Activated CD4-positive, alpha-beta T cell treated with anti-CD3 and anti-CD28 coated beads, Interleukin-2, amount 10 ng/mL, durations not matched to agents 24 days and 14 days (primary cell): ENCODE measurements at places on chromosomes 1 and 21. TPM values are rescaled to one million over a fixed set of nuclear protein-coding genes. Genes with fewer than 3 reads are reported as not detected.
A peak's percentile ranks its signal among the peaks of the same experiment; 100 is the strongest.

The ATP6V1G3 gene
- not detected in 2 replicates for total RNA-seq

The LMOD1 gene
- not detected in 2 replicates for total RNA-seq

DNA sequence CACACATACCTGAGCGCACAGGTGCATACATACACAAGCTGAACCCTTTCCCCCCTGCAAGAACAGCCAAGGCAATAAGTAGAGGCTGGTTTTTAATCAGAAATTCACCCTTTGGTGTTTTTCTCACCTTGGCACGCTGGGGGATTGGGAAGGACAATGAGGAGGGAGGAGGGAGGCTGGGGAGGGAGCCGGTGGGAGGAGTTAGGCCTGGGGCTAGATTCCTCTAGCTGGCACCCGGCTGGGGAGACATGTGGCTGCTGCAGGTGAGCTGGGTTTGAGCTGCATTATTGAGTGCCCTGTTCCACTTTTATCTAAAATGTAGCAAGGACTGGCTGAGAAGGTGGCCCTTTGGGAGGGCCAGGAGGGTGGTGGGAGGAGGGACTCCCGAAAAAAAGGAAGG lies 97.8 kb upstream of the CSF3R start:
- H3K27me3 ChIP-seq: peaks cover 27% of the 10 kb centered on the region
- H3K4me3 ChIP-seq: no peak overlapping the region
- no peak for DNase-seq
- H3K4me1 ChIP-seq: no peaks in the 10 kb centered on the region

The CD34 gene
- total RNA-seq: not detected in 2 replicates

- peaks cover 5% of the 10 kb centered on the region for H3K36me3 ChIP-seq
- peaks cover 11% of the 10 kb centered on the region for H3K27me3 ChIP-seq
- H3K27ac ChIP-seq: no peak overlapping the region
- peaks cover 32% of the 10 kb centered on the region for H3K4me1 ChIP-seq
Measured at GRCh38 chr21:36132696-36133095, 2.2 kb upstream of the CBR3 start.

DNA sequence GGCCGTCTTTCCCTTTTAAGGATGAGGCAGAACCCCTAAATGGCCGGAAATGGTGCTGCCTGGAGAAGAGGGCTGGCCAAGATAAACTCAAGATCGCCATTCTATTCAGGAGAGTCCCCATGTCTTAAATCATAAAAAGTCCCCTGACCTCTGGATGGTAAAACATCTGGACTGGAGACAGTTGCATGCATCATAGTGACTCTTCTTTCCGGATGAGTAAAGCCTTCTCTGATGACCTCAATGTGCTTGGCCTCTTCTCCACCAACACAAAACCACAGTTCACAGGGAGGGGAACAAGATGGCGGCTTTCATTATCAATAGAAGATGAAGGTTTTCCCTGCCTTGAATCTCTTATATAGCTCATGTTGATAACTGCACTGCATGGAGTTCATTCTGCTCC lies 27.5 kb upstream of the H6PD start:
- DNase-seq: no peak
- H3K36me3 ChIP-seq: no peaks in the 10 kb centered on the region
- no peak overlapping the region for H3K27ac ChIP-seq
- H3K4me1 ChIP-seq: peaks cover 17% of the 10 kb centered on the region
- peaks cover 50% of the 10 kb centered on the region for H3K27me3 ChIP-seq

DNA sequence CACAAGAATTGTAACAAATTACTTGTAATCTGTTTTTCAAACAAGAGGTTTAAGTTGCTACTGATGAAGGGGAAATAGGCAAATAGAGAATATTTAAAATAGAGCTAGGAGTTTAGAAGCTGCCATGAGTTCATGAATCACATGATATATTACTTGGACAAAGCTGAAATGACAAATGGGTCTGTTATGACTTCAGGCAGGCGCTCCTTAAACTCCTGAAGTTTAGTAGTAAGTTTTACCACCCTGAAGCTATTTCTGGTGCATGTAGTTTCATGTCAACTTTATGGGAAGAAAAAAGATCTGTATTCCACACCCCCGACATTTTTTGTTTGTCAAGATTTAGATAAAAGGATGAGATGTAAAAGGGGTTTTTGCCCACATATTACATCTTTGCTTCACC lies 58.5 kb downstream of the PLA2G4A start:
- H3K27ac ChIP-seq: no peak overlapping the region
- no peaks in the 10 kb centered on the region for H3K36me3 ChIP-seq
- H3K4me3 ChIP-seq: no peak overlapping the region
- DNase-seq: no peak

The RBM8A gene
- 326 and 355 TPM in 2 replicates for total RNA-seq

The ETV3L gene
- not detected in 2 replicates for total RNA-seq

DNA sequence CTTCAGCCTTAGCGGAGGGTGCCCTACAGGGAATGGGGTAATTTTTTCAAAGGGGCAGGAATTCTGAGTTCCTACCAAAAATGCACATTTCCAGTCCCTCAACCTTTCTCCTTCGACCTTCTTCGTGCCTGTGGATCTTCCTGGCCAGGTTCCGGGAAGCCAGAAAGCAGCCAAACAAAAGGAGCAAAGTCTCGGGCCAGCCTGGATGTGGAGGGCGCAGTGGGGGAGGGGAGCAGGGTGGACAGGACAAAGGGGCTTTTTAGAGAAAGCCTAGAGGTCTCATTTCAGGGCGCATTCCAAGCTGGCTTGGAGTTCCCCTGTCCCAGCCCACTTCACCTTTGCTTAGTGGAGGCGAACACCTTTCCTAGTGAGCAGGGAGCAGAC lies 2.9 kb upstream of the INAVA start:
- peaks cover 38% of the 10 kb centered on the region for H3K4me1 ChIP-seq
- no peak overlapping the region for H3K4me3 ChIP-seq
- peaks cover 50% of the 10 kb centered on the region for H3K27me3 ChIP-seq

- DNase-seq: no peak
- no peak overlapping the region for H3K27ac ChIP-seq
- H3K4me3 ChIP-seq: no peak overlapping the region
- no peaks in the 10 kb centered on the region for H3K4me1 ChIP-seq
- H3K27me3 ChIP-seq: peaks cover 27% of the 10 kb centered on the region
- no peaks in the 10 kb centered on the region for H3K36me3 ChIP-seq
Measured at GRCh38 chr1:39642796-39643195, 3.4 kb upstream of the HEYL start.

The ZBED6 gene
- 19.1 and 21.1 TPM in 2 replicates for total RNA-seq

DNA sequence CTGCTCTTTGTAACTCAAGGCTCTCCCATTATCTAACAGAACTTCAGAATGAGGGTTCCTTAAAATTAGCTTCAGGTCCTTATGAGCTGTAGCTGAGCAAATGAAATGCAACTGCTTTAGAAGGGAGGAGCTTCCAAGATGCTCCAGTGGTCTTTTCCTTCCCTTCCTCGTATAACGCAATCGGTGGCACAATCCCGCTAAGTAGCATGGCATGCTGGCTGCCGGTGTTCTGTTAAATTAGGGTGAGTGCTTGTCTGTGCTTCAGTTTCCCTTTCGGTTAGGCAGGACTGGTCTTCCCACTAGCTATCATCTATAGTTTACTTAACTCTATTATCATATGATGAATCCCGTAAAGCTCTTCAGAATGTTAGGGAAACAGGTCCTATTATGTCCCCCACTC lies 917 bp downstream of the KIAA0040 start:
- peaks cover 37% of the 10 kb centered on the region for H3K36me3 ChIP-seq
- peaks cover 55% of the 10 kb centered on the region for H3K4me1 ChIP-seq
- H3K27ac ChIP-seq: peak overlapping the region; percentile 81
- DNase-seq: peak; percentile 83
- H3K27me3 ChIP-seq: no peaks in the 10 kb centered on the region

- no peak for DNase-seq
- H3K27me3 ChIP-seq: no peaks in the 10 kb centered on the region
- H3K4me3 ChIP-seq: no peak overlapping the region
- H3K36me3 ChIP-seq: no peaks in the 10 kb centered on the region
Measured at GRCh38 chr1:82399093-82399492, 598.4 kb downstream of the ADGRL2 start.

DNA sequence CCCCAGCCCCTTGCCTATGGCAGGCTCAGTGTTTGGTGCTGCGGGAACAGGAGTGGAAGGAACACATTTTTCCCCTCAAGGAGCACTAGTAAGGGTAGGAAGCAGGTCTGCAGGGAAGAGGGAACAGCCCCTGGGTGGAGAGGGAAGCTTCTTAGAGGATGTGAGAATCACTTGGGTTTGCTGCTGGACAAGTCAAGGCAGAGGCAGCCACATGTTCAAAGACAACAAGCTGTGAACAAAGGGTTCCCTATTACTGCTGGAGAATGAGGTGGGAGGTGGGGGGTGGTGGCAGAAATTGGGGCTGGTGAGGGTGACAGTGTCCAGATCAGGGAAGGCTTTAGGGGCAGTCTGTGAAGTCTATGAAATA lies 24.8 kb upstream of the CITED4 start:
- H3K4me1 ChIP-seq: peaks cover 9% of the 10 kb centered on the region
- no peaks in the 10 kb centered on the region for H3K36me3 ChIP-seq
- no peak for DNase-seq
- no peak overlapping the region for H3K4me3 ChIP-seq

DNA sequence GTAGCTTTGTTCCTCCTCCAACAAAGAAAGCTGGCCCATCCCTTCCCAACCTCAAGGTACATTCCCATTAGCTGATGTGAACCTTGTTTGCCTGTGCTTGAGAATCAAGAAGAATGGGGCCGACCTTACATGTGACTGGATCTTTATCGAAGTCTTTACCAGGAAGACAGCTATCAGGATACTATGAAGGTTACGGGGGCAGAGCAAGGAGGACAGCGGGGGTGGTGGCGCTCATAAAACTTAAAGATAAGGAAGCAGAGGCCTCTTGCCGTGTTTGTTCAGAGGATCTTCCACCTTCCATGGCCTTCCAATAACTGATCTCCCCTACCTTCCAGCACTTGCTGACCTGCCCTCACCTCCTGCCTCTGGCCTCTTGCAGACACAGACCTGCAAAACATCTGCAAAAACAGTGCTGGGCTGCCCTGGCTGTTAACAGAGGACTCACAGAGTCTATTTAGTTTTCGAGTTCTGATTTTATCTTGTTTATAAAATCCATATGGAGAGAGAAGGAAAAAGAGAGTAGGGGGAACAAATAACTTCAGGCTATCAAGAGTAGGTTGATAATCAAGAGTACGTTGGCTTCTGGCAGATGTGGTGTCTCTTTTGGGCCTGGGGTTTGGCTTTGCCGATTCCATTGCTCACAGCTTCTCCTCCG lies 198.0 kb downstream of the HUNK start:
- H3K4me3 ChIP-seq: no peak overlapping the region
- no peaks in the 10 kb centered on the region for H3K36me3 ChIP-seq
- H3K4me1 ChIP-seq: no peaks in the 10 kb centered on the region

- no peak for DNase-seq
- no peak overlapping the region for H3K27ac ChIP-seq
- H3K27me3 ChIP-seq: no peaks in the 10 kb centered on the region
- no peaks in the 10 kb centered on the region for H3K36me3 ChIP-seq
Measured at GRCh38 chr1:210607361-210607760, 278.7 kb downstream of the HHAT start.

The CPLANE2 gene
- total RNA-seq: 4.8 and 6.1 TPM in 2 replicates

DNA sequence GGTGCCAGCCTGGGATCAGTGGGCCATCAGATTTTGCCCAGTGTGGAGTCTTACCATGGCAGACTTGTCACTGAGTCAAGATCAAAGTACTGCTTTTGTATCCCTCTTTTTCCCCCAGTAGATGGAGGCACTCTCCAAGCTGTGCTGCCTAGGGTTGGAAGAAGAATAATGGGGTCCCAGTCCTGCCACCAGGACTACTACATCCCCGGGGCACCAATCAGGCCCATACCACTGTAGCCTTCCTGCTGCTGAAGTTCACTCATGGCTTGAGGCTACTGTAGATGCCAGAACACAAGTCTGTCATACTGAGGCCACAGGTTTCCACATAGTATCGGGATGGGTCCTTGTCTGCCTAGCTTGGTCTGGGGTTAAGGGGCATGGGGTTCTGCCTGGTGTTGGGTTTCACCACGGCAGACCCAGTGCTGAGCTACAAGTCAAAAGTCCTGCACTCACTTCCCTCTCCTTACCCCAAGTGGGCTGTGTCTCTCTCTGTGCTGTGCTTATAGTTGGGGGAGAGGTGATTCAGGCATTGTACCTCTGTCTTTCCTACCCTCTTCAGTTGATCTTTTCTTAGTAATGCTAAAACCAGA lies 53.4 kb downstream of the PKN2 start:
- H3K36me3 ChIP-seq: peaks cover 29% of the 10 kb centered on the region
- no peaks in the 10 kb centered on the region for H3K27me3 ChIP-seq
- H3K4me1 ChIP-seq: peaks cover 16% of the 10 kb centered on the region
- H3K27ac ChIP-seq: no peak overlapping the region
- DNase-seq: no peak

The ATP1B1 gene
- total RNA-seq: 12.5 and 15.3 TPM in 2 replicates

The KHDRBS1 gene
- total RNA-seq: 174 and 175 TPM in 2 replicates

The IFNLR1 gene
- total RNA-seq: 5.3 and 5.6 TPM in 2 replicates

DNA sequence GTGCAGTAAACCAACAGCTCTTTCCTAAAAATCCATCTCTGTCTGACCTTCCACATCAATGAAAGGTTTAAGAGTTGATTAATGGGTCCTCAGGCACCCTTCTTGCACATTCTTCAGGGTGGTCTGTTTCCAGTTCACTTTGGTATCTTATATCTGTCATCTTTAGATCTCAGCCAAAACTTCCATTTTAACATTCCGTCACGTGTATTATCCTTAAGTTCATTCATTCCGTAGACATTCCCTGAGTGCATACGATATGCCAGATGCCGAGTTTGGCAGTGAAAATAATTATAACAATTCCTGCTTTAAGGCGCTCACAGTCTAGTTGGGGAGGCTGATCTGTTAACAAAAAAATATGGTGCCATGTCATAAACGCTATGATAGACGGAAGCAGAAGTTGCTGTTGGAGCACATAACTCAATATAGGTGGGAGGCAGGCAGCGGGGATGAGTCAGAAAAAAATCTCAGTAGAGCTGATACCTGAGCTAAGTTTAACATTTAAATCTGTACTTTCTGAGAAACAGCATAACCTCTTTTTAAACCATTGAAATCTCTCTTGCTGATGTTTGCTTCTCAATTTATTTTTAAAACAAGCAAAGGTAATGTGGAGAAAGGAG lies 59.6 kb upstream of the HOOK1 start:
- no peaks in the 10 kb centered on the region for H3K36me3 ChIP-seq
- DNase-seq: no peak
- H3K27me3 ChIP-seq: no peaks in the 10 kb centered on the region
- H3K4me1 ChIP-seq: peaks cover 7% of the 10 kb centered on the region
- no peak overlapping the region for H3K27ac ChIP-seq
